T-helper 17 cell (primary cell): ENCODE measurements at places on chromosomes 6 and 20.

GRCh38 chr6:53520320-53520928 is 24.5 kb downstream of the GCLC start:
- H3K27ac ChIP-seq = no peak overlapping the region
- H3K27me3 ChIP-seq = no peaks in the 10 kb centered on the region

DNA sequence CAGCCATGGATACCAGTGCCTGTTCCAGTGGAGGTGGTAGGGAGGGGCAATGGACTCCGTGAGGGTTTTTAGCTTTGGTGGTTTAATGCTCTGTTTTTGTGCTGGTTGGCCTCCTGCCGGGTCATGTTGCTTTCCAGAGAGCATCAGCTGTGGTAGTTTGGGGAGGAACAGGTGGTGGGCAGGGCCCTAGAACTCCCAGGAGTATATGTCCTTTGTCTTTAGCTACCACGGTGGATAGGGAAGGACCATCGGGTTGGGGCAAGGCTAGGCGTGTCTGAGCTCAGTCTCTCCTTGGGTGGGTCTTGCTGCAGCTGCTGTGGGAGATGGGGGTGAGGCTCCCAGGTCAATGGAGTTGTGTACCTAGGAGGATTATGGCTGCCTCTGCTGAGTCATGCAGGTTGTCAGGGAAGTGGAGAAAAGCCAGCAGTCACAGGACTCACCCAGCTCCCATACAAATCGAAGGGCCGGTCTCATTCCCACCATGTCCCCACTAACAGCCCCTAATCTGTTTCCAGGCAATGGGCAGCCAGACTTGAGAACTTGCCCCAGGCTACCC is 38.9 kb downstream of the MRAP2 start:
- DNase-seq = no peak
- peaks cover 6% of the 10 kb centered on the region for H3K27me3 ChIP-seq

- H3K36me3 ChIP-seq = no peaks in the 10 kb centered on the region
- H3K4me3 ChIP-seq = no peak overlapping the region
- H3K27ac ChIP-seq = no peak overlapping the region
- H3K27me3 ChIP-seq = peaks cover 38% of the 10 kb centered on the region
These were observed 320.5 kb downstream of the DHX35 start for GRCh38 chr20:39282619-39283092.

GRCh38 chr20:49562311-49563014 is 5.5 kb downstream of the PTGIS start:
- no peak overlapping the region for H3K27ac ChIP-seq
- no peak for DNase-seq
- H3K36me3 ChIP-seq = no peaks in the 10 kb centered on the region
- no peak overlapping the region for H3K4me3 ChIP-seq
- no peaks in the 10 kb centered on the region for H3K4me1 ChIP-seq

- H3K36me3 ChIP-seq = peaks cover 2% of the 10 kb centered on the region
- H3K27ac ChIP-seq = no peak overlapping the region
- no peak for DNase-seq
- H3K4me1 ChIP-seq = peaks cover 11% of the 10 kb centered on the region
These were observed 6.4 kb downstream of the NPEPL1 start for GRCh38 chr20:58698741-58699622.

GRCh38 chr20:57648878-57649616 is 28.8 kb upstream of the ZBP1 start:
- H3K4me1 ChIP-seq = peaks cover 7% of the 10 kb centered on the region
- H3K36me3 ChIP-seq = no peaks in the 10 kb centered on the region
- peak overlapping the region; percentile 43 for H3K27ac ChIP-seq

DNA sequence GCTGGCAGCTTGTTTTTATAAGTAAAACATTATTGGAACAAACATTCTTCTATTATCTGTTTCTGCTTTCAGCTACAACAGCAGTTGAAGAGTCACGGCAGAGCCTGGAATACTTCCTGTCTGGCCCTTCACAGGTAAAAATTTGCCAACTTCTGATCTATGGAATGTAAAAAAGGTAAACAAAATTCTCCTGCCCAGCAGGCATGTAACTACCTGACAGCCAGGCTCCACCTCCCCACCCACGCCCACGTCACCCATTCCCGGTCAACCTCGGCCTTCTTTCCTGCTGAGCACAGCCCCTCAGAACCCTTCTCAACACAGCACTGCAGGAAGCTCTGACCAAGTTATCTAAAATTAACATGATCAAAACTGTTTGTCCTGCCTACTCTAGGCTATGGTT is 166.0 kb downstream of the DLL1 start:
- peaks cover 23% of the 10 kb centered on the region for H3K27me3 ChIP-seq
- H3K4me1 ChIP-seq = no peaks in the 10 kb centered on the region
- no peak overlapping the region for H3K27ac ChIP-seq
- no peaks in the 10 kb centered on the region for H3K36me3 ChIP-seq

DNA sequence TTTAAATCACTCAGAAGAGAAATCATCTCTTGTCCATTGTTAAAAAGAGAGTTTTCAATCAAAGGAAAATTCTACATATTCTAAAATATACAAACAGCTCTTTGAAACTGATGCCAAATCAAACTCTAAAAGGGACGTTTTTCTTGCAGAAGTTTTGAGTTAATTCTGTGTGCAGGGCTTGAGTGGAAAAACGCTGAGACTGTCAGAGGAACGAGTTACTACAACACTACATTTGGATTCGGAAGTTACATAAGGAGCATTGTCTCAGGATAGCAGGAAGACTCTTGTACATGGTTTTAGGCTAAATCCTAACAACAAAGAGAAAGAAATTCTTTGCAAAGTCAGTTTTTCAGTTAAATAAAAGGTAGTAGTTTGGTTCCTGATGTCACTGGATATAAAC is 155.7 kb upstream of the SUPT3H start:
- no peak for DNase-seq
- peak overlapping the region; percentile 57 for H3K27ac ChIP-seq
- H3K4me3 ChIP-seq = no peak overlapping the region
- H3K27me3 ChIP-seq = no peaks in the 10 kb centered on the region
- peaks cover 36% of the 10 kb centered on the region for H3K4me1 ChIP-seq

DNA sequence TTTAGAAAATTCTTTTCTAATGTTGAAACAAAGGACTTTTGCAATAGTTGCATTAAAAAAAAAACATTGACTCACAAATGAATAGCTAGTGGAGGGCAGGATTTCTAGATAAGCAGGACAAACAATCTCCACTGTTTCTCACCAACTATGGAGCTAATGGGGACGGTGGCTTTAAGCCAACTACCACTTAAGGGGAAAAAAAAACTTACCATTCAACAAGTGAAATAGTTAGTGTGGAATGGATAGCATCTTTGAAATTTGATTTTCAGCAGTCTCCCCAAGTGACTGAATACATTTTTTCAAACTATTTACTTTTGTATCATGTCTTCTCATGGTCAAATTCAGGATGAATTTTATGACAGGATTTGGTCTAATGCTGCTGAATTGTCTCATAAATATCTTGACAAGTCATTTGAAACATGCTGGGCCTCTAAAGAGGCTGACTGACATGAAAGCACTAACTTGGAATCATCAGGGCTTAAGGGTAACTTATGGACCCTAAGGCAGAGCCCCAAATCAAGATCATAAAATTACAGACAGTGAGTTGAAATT is 100.5 kb downstream of the EYA4 start:
- H3K36me3 ChIP-seq = no peaks in the 10 kb centered on the region
- H3K4me3 ChIP-seq = no peak overlapping the region
- no peak overlapping the region for H3K27ac ChIP-seq
- DNase-seq = no peak
- H3K27me3 ChIP-seq = peaks cover 6% of the 10 kb centered on the region
- H3K4me1 ChIP-seq = no peaks in the 10 kb centered on the region

- peaks cover 12% of the 10 kb centered on the region for H3K36me3 ChIP-seq
- peak overlapping the region; percentile 90 for H3K27ac ChIP-seq
- peaks cover 47% of the 10 kb centered on the region for H3K4me1 ChIP-seq
- no peaks in the 10 kb centered on the region for H3K27me3 ChIP-seq
- DNase-seq = no peak
These were observed 60.0 kb downstream of the PTPN1 start for GRCh38 chr20:50569864-50570836.
